Central memory CD4-positive, alpha-beta T cell (primary cell): ENCODE measurements at places on chromosomes 3 and 15.

DNA sequence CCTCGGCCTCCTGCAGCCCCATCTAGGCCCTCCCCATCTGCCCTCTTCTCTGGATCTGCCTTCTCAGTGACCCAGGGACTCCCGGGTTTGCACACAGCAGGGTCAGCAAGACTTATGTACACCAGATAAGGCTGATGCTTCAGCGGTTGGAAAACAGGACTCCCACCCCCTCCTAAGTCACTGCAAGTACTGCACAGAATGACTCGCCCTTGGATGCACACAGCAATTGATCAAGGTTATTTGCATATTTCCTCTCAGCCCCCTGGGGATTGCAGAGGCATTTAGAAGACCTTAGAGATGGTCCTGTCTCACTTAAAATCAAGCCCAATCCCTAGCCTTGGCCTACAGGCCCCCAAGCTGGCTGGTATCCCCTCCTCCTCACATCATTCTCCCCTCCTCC, 8.9 kb downstream of the ACAN start:
- no peak for DNase-seq

DNA sequence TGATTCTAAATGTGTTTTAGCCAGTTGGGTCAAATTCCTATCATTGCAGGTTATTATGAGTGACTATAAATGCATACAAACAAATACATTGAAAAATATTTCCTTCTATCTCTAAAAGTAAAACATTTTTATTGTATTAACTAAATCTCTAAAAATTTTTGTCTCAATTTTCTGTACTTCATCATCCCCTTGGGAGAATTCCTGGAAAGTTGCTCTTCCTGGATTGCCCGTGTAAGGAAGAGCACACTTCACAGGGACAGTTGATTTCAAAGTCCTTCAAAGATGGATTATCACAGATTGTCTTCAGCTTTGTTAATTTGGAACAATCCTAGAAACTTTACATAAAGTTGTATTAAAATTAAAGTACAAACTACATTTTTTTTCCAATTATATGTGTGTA, 595.6 kb downstream of the ROBO1 start:
- DNase-seq: no peak

GRCh38 chr15:62492900-62493299, 327.8 kb upstream of the C2CD4B start:
- no peak for DNase-seq

GRCh38 chr15:73540161-73540560, 93.0 kb downstream of the NPTN start:
- no peak for DNase-seq

DNA sequence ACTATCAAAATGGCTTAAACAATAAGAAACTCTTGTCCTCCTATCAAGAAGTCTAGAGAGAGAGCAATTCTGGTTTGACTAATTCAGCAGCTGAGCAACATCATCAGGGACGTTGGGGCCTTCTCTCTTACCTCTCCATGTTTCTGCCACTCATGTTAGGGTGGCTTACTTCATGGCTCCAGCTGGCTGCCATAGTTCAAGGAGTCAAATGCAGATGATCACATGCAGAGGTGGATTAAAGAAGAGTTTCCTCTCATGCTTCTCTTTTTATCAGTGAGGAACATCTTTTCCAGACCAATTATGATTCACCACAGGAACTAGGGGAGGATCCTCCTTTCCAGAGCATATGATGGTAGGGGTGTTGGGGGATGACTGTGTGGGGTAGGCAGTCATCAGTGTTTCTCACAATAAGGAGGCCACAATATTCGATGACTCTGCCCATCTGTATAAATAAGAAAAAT, 45.5 kb downstream of the NEK11 start:
- no peak for DNase-seq

GRCh38 chr15:80233581-80233980, 18.4 kb downstream of the CTXND1 start:
- DNase-seq: no peak

- DNase-seq: no peak
Observed at GRCh38 chr3:120850381-120851295, 57.4 kb upstream of the STXBP5L start.

GRCh38 chr15:83747050-83747717, 93.3 kb downstream of the ADAMTSL3 start:
- no peak for DNase-seq
